Stimulated activated CD8-positive, alpha-beta memory T cell treated with anti-CD3 and anti-CD28 coated beads, Interleukin-4, amount 100 ng/mL, for 4 hours (primary cell): ENCODE measurements at places on chromosomes 6 and 20.

DNA sequence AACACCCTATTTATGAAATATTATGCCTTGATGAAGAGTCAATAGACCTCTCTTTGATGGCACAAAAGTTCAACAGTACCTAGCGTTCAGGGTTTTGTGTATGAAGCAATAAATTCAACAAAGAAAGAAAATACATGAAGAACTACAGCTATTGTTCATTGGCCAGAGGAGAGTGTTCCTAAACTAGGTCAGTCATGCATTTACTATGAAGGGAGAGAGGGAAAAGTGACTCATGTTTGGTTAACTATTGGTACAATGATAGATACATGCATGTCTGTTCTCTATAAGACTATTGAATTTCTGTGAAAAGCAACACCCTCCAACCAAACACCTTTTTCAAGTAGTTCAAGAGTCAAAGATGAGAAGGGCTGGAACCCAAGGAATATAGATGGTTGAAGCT lies 50.7 kb downstream of the CLIC5 start:
- no peak for DNase-seq

DNA sequence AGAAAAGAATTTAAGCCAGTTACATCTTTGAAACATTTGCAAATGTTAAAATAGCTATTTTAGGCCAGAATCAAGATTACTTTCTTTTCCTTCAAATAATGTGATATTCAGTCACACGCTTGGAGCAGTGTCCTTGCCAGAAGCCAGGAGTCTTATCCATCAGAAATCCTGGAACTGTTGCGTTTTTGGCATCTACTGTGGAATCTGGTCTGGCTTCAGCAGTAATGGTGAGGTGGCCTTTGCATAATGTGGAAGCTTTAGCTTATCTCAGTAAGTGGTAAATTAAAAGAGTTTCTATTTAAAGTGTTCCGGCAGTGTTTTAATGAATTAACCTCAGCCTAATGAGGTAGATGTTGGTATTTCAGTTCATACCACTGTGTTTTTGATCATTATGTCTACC lies 97.6 kb downstream of the FIG4 start:
- no peak for DNase-seq

DNA sequence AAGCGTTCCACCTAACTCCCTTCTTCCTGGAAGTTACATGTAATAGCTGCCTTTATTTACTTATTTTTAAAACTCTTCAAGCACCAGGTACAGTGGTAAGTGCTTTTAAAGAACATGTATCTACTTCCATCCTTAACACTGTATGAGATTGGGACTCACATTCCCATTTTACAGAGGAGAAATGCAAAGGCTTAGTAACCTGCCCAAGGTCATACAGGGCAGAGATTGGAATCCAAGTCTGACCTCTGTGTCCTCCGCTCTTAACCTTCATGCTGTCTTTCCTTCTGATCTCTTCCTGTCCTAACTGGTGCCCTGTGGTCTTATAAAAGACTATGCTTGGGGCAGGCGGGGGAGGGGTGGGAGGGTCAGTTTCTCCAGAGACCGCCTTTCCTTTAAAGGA lies 1.6 kb downstream of the B4GALT5 start:
- DNase-seq, result no peak

DNA sequence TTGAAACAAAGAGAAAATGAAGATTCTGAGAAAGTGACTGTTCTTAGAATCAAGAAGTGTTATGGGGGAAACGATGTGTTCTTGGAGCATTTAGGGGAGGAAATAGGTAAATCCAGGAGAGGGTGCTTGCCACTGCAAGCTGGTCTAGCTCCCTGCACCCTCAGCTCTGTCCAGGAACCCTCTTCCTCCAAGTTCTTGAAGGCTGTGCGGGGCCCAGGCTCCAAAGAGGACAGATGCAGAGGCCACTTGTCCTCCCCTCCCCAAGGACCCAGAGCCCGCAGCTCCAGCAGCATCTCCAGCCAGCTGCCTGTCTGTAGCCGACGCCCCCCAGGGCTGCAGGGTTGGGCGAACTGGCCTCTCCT lies 87.9 kb downstream of the CDC5L start:
- no peak for DNase-seq

DNA sequence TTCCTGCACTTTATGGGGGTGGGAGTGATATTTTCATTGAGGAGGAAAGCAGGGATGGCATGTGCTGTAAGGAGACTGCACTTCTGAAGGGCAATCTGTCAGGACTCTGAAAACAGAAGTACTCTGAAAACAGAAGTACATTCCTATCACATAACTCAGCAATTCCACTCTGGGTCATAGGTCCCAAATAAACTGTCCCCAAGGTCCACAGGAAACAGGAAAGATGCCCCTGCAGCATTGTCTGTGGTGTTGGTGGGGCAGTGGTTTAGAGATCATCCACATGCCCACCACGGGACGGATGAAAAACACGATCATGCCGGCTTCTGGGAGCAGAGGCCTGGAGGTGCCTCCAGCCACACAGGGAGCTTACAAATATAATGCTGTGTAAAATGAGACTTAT lies 150.3 kb downstream of the OTOR start:
- DNase-seq, result no peak

DNA sequence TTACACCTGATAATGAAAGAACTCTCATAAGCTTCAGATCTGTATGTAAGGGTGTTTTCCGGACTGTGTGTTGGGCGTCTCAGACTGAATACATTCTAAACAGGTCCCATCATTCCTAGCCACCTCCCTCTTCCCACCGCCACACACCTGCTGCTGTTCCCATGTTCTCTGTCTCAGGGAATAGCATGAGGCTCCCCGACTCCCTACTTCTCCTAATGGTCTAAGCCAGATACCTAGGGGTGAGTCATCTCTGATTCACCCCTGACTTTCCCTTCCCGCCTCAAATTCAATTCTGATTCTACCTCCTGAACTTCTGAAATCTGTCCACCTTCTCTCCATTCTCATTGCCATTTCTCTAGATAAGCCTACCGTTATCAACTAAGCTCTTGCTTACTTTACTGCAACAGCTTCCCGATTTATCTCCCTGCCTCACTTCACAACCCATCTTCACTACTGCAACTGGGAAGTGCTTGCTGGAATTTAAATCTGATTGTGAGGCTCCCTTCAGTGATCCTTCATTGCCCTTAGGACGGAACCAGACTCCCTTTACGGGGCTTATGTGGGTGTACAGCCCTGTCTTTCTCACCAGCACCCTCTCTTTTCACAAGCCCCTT lies 1.6 kb downstream of the TMEM14A start:
- DNase-seq, result no peak

DNA sequence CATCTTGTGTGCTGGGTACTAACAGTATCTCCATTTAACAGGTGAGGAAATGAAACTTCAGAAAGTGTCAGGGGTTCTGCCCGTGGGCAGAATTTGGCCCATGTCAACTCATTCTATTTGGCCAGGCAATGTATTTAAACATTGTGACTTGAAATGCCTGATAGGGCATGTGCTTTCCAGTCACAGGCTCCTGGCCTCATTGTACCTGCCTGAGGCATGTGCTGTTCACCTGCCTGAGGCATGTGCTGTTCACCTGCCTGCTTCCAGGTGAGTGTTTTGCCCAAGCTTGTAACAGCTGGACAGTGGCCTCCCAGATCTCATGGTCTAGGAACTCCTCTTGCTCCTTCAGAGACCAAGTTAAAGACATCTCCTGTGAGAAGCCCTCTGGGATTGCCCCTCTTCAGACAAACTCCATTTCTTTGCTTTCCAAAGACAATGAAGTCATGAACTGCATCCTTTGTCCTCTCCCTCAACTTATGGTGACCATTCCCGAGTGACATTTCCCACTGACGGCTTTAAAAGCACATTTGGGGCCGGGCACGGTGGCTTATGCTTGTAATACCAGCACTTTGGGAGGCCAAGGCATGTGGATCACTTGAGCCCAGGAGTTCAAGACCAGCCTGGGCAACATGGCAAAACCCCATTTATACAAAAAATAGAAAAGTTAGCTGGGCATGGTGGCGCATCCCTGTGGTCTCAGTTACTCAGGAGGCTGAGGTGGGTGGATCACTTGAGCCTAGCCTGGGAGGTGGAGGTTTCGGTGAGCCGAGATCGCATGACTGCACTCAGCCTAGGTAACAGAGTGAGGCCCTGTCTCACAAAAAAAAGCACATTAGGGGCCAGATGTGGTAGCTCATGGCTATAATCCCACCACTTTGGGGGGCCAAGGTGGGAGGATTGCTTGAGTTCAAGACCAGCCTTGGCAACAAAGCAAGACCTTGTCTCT lies 48.7 kb downstream of the BCAS4 start:
- no peak for DNase-seq

- DNase-seq, result no peak
Measured at GRCh38 chr6:140049251-140049650, 674.8 kb upstream of the CITED2 start.

DNA sequence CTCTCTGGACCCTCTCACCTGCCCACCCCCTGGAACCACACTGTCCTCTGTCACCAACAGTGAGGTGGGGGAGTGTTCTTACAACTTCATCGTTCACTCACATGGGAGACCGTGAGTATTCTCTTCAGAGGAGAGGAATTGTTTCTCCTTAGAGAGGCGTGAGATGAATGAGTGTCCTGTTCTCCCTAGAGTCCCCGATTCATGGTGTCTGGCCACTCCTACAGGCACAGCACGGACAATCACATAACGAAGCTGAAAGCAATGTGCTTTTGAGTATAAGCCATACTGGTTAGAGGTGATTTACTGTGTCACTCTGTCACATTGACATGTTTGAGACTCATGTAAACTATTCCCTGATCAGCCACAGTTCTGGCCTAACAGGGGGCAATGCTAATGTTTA lies 54.6 kb downstream of the FOXC1 start:
- no peak for DNase-seq

DNA sequence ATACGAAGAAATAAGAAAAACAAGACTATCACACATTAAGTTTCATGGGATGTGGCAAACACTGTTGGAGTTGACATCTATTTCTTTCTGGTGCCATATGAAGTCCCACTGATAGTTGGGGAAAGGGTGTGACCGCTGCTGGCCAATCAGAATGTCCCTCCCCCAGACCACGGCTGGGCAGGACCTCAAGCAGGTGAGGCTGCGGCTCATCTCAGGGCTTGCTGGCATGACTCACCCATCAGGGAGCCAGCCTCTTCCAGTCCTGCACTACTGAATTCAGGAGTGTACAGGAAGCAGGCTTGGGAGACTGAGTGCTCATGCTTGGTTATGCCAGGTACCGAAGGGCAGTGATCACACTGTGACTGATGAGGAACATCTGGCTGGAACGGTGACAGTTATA lies 18.9 kb downstream of the PREP start:
- no peak for DNase-seq

DNA sequence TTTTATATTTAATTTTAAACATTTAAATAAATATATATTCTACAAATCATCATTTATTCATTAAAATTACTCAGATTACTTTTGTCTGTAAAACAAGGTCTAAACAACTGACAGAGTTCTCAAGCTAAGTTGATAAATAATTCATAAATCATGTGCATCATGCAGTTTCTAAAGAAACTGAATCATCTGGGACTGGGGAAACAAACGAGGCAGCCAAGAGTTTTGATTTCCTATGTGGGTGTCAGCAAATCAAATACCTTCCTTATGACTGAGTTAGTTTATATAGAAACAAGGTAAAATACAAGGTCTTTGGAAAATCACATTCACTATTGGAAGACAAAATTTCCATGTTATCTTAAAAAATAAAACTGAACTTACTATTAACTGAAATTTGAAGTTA lies 149.9 kb upstream of the BEND6 start:
- DNase-seq, result no peak

GRCh38 chr20:60862601-60863000 lies 389.5 kb upstream of the CDH4 start:
- no peak for DNase-seq

DNA sequence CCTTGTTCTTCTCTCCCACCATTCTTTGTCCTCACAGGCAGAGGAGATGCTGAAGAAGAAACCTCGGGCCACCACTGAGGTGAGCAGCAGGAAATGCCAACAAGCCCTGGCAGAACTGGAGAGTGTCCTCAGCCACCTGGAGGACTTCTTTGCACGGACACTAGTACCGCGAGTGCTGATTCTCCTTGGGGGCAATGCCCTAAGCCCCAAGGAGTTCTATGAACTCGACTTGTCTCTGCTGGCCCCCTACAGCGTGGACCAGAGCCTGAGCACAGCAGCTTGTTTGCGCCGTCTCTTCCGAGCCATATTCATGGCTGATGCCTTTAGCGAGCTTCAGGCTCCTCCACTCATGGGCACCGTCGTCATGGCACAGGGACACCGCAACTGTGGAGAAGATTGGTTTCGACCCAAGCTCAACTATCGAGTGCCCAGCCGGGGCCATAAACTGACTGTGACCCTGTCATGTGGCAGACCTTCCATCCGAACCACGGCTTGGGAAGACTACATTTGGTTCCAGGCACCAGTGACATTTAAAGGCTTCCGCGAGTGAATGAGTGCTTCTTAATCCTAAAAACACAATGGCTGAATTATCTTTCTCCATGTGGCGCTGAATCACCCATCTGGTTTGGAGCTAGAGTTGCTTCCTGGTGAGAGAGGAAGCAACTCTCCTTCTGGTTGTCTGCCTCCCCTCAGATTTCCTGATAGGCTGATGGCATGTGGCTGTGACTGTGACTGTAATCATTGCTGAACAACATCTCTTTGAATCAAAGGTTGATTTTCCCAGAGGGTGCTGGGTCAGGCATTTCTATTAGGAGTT lies 4.6 kb downstream of the MAD2L1BP start:
- DNase-seq, result no peak

DNA sequence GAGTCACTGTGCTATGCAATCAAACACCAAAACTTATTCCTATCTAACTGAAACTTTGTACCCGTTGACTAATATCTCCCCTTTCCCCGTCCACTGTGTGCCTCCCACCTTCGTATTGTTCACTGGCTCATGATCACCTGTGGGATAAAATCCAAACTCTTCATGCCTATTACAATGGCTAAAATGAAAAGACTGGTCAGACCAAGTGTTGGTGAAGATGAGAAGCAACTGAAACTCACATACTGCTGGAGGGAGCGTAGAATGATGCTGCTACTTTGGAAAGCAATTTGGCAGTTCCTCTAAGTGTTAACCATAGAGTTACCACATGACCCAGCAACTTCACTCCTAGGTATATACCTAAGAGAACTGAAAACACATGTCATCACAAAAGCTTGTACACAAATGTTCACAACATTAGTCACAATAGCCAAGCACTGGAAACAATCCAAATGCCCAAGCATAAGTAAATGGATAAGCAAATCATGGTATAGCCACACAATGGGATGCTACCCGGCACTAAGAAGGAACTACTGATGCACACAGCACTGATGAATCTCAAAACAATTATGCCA lies 13.1 kb downstream of the RPS10 start:
- no peak for DNase-seq

DNA sequence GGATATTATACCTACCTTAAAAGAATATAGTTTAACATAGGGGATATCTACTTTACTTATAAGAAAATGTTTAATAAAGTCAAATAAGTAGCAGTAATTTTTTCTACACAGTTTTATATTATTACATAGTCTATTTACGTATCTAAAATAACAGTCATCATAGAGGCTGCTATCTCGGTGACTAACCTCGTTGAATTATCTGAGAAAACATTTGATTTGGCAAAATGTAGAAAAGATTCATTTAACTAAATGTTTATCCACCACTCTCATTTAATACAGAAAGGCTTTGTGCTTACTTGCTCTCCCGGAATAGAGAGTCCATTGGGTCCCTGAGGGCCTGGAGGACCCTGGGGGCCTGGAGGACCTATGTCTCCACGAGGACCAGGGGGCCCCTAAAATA lies 103.6 kb downstream of the COL12A1 start:
- DNase-seq, result no peak

GRCh38 chr20:10922941-10923340 lies 249.1 kb upstream of the JAG1 start:
- no peak for DNase-seq
